ENCODE measurements at places on chromosomes 7 and 10.
A peak's percentile ranks its signal among the peaks of the same experiment; 100 is the strongest.

- DNase-seq = peak; percentile 69
These were observed 683 bp upstream of the ENTPD7 start for GRCh38 chr10:99658622-99659030.

- no peak for DNase-seq
These were observed 797.9 kb downstream of the TYW1 start for GRCh38 chr7:67794544-67794943.

DNA sequence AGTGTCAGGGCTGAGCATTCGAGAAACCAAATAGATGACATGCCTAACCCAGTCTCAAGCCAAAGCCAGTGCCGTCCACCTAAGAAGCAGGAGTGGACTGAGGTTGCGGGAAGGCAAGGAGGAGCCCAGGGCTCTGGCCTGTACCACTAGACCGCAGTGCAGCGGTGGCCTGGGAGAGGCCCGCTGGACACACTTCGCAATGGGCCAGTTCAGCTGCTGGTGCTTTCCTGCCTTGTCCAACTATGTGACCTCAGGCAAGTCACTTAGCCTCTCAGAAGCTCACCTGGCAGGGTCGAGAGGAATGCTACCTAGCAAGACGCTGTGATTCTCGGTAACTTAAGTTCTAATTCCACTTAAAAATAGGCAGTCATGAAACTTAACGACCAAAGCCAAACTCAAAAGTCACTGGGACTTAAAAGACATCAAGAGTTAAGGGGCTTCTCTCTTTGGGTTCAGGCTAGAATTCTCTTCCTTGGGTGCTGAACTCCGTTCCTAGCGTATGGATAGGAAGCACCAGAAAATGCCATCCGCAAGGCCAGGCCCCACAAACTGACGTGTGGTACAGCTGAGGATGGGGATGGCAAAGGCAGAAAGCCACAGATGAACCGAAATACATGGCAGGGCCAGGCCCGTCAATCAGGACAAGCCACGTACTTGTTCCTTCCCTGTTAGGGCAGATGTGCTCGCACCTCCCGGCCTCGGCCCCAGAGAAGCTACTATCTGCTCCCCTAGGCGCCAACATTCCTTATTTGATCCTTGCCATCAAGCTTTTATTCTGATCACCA is 34.2 kb downstream of the CTBP2 start:
- no peak for DNase-seq

DNA sequence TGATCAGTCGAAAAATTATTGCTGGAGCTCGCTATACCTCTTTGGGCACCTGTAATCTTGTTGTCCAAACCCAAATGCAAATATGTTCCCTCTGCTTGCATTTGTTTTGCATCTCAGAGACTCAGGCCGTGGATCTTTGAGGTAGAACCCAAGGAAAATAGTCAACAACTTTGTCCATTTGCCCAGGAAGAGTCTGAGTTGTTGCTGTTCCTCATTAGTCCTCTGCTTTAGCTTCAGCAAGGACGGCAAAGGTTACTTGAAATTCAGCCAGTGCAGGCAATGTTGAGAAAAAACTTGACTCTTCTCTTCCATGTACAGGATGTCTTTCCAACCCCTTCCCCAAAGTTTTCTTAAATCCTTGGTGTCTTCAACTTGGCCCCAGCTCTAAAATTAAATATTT is 45.8 kb downstream of the PDK4 start:
- DNase-seq = no peak

- no peak for DNase-seq
These were observed 79.4 kb downstream of the MYL10 start for GRCh38 chr7:101549734-101550133.

GRCh38 chr7:158018971-158019645 is 568.5 kb downstream of the PTPRN2 start:
- DNase-seq = no peak

DNA sequence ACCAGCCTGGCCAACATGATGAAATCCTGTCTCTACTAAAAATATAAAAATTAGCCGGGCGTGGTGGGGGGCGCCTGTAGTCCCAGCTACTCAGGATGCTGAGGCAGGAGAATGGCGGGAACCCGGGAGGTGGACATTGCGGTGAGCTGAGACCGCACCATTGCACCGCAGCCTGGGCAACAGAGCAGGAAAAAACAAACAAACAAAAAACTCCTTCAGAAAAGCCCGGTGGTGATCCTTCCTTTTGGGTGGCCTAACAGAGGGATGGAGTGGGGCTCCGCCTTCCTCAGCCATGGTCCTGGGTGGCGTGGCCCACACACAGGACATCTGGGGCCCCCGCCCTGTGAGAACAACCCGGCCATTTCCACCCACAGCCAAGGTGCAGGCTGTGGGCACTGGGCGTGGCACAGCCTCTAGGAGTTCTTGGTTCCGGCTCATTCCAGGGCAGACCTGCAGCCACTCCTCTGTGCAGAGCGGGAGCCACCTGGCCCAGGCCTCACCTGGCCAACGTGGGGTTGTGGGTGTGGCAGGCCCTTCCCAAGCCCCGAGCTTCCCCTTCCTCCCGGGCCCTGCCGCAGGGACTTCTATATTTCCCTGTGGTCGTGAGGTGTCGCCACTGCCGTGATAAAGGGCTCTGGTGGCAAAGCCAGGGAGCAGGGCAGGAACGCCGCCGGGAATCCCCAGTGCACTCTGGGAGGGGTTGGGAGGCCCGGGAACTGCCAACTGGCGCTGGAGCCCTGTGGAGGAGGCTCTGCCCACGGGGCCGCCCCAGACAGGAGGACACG is 37.6 kb downstream of the GET4 start:
- no peak for DNase-seq

DNA sequence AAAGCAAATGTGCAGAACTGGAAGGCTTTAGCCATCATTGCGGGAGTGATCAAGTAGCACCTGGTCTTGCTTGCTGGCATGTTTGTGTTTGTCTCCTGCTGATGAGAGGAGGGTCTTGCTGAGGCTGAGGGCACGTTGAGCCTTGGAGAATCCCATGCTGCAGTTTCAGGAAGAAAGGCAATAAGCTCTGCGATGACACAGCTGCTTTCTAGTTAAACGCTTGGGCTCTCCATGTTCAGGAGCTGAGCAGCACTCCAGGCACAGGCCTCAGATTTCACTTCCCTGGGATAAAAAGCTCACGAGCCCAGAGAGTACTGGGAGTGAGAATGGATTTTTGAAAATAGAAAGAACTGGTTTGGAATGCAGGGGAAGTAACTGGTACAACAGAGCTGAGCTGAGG is 100.8 kb downstream of the LRRC18 start:
- peak; percentile 4 for DNase-seq

- DNase-seq = no peak
These were observed 25.4 kb downstream of the PDGFA start for GRCh38 chr7:494259-494687.

DNA sequence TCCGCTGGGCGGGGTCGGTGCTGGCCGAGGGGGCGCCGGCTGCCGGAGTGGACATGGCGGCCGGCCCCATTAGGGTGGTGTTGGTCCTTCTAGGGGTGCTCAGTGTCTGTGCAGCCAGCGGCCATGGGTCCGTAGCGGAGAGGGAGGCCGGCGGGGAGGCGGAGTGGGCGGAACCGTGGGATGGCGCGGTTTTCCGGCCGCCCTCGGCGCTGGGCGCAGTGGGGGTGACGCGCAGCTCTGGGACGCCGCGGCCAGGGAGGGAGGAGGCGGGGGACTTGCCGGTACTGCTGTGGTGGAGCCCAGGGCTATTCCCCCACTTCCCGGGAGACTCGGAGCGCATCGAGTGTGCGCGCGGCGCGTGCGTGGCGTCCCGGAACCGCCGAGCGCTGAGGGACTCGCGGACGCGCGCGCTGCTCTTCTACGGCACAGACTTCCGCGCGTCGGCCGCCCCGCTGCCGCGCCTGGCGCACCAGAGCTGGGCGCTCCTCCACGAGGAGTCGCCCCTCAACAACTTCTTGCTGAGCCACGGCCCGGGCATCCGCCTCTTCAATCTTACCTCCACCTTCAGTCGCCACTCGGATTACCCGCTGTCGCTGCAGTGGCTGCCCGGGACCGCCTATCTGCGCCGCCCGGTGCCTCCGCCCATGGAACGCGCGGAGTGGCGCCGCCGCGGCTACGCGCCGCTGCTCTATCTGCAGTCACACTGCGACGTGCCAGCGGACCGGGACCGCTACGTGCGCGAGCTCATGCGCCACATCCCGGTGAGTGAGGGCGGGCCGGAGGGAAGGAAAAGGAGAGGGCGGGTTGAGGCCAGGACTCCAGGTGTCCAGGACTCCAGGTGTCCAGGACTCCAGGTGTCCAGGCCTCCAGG is 9.3 kb upstream of the CHCHD1 start:
- peak; percentile 81 for DNase-seq

DNA sequence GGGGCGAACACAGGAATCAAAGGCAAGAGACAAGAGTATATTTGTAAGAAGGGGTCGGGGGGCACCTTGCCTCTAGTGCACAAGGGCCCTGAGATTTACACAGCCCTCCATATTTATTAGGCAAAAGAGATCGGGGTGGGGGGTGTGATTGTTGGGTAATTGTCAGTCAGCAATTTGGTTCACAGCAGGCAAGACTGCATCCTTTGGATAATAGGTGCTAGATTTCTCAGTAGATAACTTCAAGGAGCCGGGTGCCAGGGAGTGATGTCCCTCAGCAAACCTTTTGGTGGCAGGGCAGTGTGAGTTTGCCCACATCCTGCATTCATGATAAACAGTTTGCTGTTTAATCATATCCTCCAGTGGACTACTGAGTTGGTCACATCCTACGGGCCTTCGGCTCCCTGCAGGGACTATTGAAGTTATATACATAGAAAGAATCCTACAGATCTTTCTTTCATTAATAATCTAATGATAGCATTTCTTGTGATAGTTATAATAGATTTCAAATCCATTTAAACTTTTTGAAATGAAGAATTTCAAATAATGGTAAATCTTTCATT is 178.5 kb downstream of the GNAI1 start:
- DNase-seq = no peak

GRCh38 chr7:140214075-140214684 is 37.4 kb upstream of the KDM7A start:
- peak; percentile 10 for DNase-seq

DNA sequence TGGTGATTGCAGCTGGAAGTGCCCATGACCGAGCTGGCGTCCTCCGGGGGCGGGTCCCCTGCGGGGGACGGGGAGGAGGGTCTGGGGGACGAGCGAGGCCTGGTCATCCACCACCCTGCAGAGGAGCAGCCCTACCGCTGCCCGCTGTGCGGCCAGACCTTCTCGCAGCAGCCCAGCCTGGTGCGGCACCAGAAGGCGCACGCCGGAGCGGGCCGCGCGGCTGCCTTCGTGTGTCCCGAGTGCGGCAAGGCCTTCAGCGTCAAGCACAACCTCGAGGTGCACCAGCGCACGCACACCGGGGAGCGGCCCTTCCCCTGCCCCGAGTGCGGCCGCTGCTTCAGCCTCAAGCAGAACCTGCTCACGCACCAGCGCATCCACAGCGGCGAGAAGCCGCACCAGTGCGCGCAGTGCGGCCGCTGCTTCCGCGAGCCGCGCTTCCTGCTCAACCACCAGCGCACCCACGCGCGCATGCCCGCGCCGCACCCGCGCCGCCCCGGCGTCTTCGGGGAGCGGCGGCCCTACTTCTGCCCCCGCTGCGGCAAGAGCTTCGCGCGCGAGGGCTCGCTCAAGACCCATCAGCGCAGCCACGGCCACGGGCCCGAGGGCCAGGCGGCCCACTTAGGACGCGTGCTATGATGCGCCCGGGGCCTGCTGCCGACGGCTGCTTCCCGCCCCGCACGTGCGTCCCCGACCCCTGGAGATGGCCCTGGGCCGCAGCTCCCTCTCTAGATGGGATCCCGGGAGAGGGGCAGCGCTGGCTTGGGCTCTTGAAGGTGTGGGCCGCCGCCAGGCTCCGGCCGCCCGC is 28.7 kb downstream of the ZNF775 start:
- DNase-seq = no peak

All from NCI-H1417 (cell line).